ENCODE measurements at places on chromosomes 6 and 20.

GRCh38 chr6:125717120-125717731 lies 32.2 kb upstream of the HEY2 start:
- no peak for DNase-seq

- no peak for DNase-seq
Observed at GRCh38 chr6:705047-705446, 12.1 kb upstream of the EXOC2 start.

- no peak for DNase-seq
Observed at GRCh38 chr6:142722841-142723240, 222.1 kb downstream of the HIVEP2 start.

DNA sequence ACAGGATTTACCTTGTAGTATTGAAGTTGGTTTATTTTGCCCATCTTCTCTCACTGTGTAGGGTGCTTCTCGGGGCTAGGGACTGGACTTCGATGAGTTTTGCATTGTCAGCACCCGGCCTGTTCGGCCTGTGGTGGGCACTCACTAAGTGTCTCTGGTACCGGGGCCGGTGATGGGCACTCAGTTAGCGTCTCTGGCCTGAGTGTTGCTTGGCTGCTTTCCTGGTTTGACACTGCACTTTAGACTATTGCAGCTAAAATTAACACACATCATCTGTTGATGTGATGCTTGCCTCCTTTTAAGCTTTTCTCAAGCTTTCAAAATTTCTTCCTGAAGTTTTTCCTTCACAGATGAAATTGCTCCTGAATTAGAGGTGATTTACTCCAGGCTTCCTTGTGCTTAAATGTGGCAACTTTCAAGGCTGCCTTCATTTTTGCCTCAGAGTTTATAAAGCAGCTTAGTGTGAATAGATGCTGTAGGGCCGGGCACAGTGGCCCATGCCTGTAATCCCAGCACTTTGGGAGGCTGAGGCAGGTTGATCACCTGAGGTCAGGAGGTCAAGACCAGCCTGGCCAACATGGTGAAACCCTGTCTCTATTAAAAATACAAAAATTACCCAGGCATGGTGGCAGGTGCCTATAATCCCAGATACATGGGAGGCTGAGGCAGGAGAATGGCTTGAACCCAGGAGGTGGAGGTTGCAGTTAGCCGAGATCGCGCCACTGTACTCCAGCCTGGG lies 41.7 kb upstream of the TULP4 start:
- DNase-seq = no peak

DNA sequence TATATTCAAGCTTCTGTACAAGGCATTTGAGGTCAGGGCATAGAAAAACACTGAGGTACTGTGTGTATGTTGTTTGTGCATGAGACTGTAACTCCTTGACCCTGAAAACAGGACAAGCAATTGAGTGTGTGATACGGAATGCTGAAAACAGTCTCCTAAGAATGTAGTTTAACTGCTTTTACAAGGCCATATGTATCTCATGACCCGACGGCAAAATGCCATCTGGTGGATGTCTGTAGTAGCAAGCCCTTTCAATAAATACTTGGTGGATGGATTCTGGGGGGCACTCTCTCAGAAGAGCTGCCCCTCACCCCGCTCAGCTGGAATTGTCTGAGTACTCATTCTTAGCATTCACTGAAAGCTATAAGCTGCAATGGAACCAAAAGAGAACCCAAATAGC lies 69.3 kb upstream of the EYS start:
- DNase-seq = no peak

- DNase-seq = no peak
Observed at GRCh38 chr6:2554651-2555260, 196.0 kb downstream of the MYLK4 start.

GRCh38 chr6:48069280-48069679 lies 41.7 kb downstream of the PTCHD4 start:
- no peak for DNase-seq

DNA sequence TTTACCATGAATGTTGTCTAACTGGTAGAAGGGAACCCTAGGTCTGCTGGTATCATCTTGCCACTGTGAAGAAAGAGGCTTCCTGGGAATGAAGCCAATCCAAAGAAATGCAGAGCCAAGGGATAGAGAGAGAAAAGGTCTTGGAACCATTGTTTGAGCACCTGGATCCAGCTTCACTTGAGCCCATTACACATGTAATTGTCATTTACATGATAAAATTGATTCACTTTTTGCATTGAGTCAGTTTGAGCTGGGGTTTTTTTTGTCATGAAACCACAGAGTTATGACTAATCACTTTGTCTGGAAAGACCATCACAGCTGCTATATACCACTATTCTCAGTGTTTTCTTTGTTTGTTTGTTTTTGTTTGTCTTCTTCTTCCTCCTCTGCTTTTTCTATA lies 112.3 kb downstream of the CBLN4 start:
- DNase-seq = no peak

- DNase-seq = no peak
Observed at GRCh38 chr6:105137388-105137787, 42.4 kb downstream of the POPDC3 start.

GRCh38 chr6:10412461-10413261 lies 2.2 kb downstream of the TFAP2A start:
- no peak for DNase-seq

GRCh38 chr6:82597201-82597600 lies 233.6 kb downstream of the TPBG start:
- no peak for DNase-seq

GRCh38 chr20:23096986-23097520 lies 10.9 kb upstream of the CD93 start:
- DNase-seq = no peak

DNA sequence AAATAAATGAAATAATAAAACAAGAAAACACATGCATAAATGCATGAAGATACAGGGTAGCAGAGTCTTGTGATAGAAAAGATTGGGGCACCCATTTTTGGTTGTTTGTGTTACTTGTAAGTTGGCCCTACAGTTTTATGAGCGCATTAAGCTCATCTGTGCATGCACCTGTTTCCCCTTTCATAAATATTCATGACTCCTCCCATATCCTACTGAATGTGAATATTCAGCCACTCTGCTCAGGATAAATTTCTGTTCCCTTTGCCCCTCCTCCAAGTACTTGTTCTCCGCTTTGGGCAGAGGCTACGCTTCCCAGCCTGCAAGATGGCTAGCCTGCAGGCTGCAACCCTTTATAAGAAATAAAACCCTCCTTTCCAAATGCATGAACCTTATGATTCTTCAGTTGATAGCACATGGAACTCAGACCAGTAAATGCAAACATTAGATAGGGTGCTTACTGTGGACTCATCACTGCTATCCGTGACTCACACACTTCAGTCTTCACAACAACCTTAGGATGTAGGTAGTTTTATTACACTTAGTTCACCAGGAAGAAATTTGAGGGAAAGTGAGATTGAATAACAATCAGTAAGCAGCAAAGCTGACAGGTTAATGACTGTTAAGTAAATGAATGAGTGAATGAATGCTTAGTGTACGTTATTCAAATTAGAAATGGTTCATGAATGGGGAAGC lies 15.0 kb downstream of the ALDH8A1 start:
- no peak for DNase-seq

DNA sequence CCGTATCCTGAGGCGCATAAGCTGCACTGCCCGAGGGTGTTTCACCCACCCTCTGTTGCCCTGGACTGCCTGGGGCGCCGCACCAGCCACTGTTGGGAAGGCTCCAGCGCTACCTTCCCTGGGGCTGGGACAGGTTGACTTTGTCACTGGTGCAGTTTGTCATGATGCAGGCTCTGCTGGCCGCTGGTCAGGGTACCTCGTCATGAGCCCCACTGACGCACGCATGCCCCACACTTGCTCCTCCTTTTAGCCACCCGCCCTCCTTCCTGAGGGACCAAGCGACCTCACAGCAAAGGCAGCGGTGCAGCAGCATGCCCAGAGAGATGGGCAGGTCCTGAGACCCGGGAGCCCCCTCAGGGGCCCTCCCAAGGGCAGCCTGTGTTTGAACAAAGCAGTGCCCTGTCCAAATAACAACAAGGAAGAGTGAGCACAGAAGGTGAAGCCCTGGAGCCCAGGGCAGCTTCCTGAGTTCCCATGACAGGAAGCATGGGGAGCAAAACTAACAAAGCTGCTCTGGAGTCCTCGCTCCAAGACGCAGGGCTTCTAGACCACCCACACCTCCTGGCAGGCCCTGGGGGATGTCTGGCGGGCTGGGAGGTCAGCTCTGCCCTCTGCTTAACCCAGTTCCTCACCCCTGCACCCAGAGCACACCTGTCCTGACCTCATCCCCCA lies 50.1 kb upstream of the SMOC2 start:
- DNase-seq = no peak

DNA sequence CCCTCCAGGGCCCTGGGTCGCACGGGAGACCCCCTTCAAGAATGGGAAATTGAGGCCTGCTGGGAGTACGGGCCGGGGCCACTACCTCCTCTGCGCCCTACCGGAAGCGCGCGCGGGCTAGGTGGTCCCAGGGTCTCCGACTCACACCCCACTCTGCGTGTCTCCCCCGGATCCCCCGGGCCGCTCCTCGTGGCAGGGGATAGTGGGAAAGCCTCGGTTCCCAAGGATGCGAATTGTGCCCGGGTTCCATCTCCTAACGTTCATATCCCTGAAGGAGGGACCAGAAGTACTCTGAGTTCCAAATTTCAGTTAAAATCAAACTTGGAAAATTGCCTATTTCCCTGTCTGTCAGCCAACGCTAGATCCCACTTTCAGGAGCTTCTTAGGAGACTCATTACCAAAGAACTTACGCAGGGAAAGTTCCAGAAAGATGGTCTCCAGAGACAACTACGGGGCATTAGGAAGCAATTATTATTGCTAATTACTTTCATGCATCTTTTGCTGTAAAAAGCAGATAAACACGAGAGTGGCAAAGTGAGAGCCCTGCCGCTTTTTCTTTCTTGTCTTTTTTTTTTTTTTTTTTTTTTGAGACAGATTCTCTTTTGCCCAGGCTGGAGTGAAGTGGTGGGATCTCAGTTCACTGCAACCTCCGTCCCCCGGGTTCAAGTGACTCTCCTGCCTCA lies 858 bp downstream of the FAM83D start:
- DNase-seq = no peak

- DNase-seq = no peak
Observed at GRCh38 chr20:47708140-47708807, 77.0 kb downstream of the SULF2 start.

- DNase-seq = peak; percentile 34
Observed at GRCh38 chr6:111573131-111573883, 32.4 kb downstream of the TRAF3IP2 start.

GRCh38 chr6:45754432-45754831 lies 261.2 kb downstream of the CLIC5 start:
- DNase-seq = no peak

DNA sequence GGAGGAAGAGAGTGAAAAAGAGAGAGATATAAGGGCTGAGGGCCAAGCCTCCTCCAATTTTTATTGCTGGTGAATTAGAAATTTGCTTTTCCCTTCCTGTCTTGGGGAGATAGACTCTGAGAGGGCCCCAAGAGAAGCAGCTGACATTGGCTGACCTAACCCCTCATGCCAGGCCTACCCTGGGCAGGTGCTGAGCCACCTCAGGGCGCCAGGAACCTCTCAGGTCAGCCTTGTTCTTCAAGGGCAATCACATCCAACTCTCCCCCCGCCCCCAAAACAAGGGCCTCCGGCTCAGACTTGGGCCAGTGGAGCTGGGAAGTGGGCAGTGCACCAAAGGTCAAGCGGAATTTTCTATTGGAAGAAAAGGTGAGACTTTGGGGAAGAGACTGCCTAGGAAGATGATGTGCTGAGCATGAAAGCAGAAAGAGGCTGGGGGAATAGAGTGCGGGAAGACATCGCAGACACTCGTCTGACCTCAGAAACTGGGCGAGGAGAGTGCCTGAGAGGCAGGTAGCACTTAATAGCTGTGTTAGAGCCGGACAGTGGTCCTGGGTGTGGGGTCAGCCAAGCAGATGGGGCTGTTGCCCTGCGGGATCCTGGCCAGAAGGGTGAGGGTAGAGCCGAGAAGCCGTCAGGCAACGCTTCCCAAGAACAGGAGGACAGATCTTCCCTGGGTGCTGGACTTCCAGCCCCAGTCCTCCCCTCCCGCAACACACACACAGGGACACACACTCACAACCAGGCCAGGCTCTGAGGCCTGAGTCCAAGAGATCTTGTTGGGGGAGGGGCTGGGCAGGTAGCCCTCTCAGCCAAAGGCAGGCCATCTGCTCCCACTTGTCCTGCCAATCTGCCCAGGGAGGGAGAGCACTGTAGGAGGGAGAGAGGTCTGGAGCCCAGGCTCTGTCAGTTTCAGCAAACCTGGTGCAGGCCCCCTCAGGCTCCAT lies 3.7 kb upstream of the FASTKD5 start:
- no peak for DNase-seq

GRCh38 chr6:23656255-23657194 lies 469.5 kb upstream of the NRSN1 start:
- no peak for DNase-seq

- DNase-seq = no peak
Observed at GRCh38 chr6:15331143-15331542, 85.3 kb downstream of the JARID2 start.

- no peak for DNase-seq
Observed at GRCh38 chr6:159487636-159488035, 205.4 kb downstream of the SOD2 start.

DNA sequence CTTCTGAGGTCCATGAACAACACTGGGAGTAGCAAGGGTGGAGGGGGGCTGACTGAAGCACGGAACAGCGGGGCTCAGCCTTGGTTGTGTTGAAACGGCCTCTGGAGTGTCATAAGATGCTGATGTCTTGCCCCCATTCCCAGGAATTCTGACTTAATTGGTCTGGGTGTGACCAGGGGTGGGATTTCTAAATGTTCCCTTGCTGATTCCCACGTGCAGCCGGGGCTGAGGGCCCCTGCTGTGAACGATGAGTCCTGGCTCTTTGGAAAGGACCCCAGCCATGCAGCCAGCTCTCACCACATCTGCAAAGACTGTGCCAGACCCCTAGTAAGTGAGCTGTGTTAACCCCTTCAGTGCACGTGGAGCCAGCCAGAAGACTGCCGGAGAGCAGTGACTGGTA lies 28.6 kb upstream of the FAM50B start:
- DNase-seq = no peak

- DNase-seq = peak; percentile 83
Observed at GRCh38 chr6:70706491-70707123, 38.9 kb downstream of the SMAP1 start.

DNA sequence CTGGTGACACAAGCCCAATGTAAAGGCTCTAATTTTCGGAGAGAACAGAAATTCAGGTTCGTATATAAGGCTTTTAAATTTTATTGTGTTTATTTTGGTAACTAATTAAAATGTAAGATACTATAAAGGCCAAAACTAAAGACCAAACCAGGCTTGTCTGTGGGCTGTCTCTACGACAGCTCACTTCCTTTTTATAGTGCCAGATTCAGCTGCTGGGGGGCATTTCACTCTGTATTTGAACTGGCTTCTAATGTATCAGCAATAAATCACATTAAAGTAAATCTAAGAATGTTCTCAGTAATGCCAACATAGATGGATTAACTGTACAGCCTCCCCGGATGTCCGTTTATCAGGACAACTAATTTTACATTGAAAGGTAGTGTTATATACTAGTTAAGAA lies 31.1 kb upstream of the STXBP5 start:
- no peak for DNase-seq

DNA sequence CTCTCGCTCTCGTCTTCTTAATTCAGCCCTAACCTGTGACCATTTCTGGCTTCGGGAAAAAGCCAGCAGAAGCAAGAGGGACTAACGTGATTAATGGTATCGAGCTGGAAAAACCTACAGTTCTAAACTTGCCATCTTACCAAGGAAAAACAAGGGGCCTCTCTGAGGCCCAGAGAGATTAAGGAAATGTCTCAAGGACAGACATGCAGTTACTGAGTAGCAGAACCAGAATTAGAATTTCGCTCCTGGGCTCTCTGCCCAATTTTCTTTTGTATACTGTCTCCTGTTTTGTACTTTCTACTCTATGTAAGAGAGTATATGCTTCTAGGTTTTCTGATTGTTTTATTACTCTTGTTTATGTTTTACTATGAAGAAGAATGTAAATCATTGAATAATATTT lies 67.8 kb upstream of the LTV1 start:
- no peak for DNase-seq

- DNase-seq = peak; percentile 65
Observed at GRCh38 chr20:57392512-57393271, 1.5 kb downstream of the RBM38 start.
